ENCODE measurements at places on chromosomes 12 and 14.

- DNase-seq: no peak
Measured at GRCh38 chr14:65933400-65934069, 521.0 kb downstream of the FUT8 start.

- DNase-seq: no peak
Measured at GRCh38 chr12:56816491-56816890, 53.4 kb downstream of the HSD17B6 start.

DNA sequence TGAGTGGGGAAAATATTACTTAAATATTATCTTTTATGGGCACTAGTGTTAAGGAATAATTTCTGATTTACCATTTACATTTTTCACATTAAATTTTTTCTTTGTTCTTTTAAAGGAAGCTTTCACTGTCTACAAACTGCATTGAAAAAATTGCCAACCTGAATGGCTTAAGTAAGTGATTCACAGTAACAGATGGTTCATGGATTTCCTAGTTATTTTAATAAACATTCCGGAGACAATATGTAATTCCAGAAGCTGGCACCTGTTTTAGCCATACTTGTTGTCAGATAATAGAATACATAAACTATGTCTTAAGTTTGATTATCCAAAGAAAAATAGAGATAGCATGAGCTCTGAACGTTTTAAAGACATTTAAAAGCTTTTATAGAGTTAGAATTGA is 17.1 kb downstream of the DNAL1 start:
- no peak for DNase-seq

GRCh38 chr12:71639341-71639760 is 24.3 kb downstream of the ZFC3H1 start:
- DNase-seq: no peak

DNA sequence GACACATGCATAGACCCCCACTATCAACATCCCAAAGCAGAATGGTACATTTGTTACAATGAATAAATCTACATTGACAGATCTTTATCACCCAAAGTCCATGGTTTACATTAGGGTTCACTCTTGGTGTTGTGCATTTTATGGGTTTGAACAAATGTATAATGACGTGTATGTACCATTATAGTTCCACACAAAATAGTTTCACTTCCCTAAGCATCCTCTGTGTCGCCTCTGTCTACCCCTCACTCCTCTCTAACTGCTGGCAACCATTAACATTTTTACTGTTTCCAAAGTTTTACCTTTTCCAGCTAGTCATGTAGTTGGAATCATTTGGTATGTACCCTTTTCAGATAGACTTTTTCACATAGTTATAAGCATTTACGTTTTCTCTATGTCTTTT is 69.5 kb upstream of the LMO3 start:
- DNase-seq: no peak

DNA sequence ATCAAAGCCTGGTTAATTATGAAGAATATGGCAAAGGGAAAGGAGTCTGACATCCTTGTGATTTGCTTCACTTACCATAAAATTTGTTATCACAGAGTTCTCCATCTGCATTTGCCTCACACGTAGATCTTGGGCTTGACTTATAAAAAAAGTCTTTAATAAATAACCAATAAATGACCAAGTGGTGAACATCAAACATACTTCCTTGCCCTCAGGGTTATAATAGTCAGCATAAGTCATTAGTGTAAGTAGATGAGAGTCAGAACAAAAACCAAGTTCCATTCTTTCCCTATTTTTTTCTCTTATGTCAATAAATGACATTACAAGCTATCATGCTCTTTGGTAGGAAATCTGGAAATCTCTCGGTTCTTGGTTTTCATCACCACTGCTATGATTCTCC is 635.4 kb upstream of the ATXN7L3B start:
- DNase-seq: no peak

GRCh38 chr14:64500088-64500487 is 3.5 kb downstream of the ZBTB25 start:
- no peak for DNase-seq

DNA sequence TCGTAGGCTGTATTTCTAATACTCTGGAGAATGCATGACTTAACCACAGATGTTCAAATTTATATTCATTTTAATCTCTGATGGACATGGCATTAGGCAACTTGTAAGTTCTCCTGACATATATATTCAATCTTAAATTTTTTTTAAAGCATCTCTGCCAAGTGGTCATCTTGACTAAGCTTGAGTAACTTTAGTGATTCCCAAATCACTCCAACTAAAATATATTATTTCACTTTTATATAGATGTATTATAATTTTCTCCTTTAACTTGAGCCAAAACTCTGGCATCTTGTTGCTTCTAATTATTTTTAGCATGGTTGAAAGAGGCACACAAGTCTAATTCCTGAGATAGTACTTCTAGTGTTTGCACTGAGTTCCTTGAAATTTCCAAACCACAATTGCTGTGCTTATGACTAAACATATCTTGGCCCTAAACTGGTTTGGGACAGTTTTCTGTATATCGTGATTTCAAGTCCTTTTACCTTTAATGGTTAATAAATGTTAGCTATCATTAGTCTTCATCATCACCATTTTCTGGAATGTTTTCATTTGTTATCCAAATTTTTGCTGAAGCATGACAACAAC is 8.4 kb downstream of the LRFN5 start:
- DNase-seq: no peak

DNA sequence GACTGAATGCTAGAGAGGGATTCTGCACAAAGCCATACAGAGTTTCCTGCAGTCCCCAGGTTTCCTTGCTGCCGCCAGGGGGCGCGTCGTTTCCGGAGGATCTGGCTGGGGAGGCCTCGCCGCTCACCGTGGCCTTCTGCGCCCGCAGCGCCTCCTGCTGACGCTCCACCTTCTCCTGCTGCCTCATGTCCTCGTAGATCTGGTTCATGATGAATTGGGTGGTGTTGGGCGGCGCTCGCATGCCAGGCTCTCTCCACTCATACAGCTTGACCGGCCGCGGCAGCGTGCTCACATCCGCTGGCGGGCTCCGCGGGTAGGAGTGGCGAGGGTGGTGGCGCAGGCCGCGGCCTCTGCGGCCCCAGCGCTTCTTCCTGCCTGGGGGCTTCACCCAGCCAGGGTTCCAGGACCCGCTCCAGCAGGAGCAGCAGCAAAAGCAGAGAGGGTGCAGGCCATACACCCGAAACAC is 987 bp downstream of the CCER1 start:
- no peak for DNase-seq

GRCh38 chr12:53860426-53861345 is 77.9 kb upstream of the HOXC13 start:
- no peak for DNase-seq

GRCh38 chr14:99947695-99948094 is 117.5 kb upstream of the EVL start:
- DNase-seq: no peak

- DNase-seq: no peak
Measured at GRCh38 chr12:70758494-70758845, 121.2 kb upstream of the PTPRB start.

- DNase-seq: peak; percentile 47
Measured at GRCh38 chr12:116358893-116359761, 81.6 kb upstream of the MED13L start.

- DNase-seq: no peak
Measured at GRCh38 chr12:86647800-86648199, 391.6 kb upstream of the MGAT4C start.

GRCh38 chr14:27049701-27050100 is 451.9 kb upstream of the NOVA1 start:
- DNase-seq: no peak

DNA sequence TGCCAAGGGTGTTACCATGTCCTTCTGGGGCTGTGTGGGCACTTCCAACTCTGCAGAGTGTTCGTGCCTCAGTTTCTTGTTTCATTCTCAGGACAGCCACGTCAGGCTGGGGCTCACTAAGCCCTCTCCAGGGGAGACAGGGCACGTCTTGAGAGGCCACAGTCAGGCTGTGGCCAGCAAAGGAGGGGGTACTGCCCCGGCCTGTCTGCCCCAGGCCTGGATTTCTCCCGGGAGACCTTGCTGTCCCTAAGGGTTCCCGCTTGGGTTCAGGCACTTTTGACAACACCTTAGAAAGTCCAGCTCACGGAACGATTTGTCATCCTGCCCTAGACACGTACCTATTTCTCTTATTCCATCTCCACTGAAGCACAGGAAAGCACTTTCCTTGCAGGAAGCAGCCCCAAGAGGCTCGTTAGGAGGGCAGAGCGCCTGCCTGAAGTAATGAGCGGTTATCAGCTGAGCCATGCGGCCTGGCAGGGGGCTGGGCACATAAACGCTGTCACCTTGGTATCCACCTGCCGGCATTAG is 290.4 kb upstream of the RTL1 start:
- DNase-seq: no peak

- no peak for DNase-seq
Measured at GRCh38 chr12:3988519-3989217, 115.5 kb upstream of the PARP11 start.

DNA sequence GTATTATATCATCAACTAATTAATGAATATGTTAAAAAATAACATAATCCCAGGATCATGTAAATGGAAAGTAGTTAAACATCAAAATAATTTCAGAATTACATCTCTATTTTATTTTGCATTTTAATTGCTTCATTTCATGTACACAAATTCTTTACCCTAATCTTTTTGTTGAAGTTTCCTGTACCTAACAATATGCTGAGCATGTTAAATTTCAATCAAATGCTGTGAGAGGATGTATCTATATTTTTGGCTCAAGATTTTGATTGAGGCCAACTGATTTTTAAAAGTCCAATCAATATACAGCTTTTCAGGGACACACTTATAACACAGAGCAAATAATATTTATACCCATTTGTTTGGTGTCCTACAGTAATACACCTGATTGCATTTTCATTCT is 6.4 kb downstream of the GPRC5D start:
- no peak for DNase-seq

DNA sequence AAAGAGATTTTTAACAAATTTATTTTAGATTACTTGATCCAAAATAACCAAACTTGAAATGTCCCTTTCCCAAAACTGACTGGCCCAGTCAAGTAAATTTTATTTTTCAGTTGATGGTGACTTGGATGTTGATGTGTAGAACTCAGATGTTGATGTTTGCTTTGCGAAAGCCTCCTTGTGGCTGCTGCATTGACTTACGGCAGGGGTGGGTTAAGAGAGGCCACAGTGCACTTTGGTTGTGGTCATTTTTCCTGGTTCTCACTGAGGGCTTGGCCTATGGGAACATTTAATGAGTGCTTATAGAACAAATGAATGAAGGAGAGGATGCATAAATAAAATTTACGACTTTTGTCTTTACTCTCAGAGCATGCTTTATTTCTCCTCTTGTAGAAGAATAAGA is 52.6 kb downstream of the SLCO1B3 start:
- no peak for DNase-seq

DNA sequence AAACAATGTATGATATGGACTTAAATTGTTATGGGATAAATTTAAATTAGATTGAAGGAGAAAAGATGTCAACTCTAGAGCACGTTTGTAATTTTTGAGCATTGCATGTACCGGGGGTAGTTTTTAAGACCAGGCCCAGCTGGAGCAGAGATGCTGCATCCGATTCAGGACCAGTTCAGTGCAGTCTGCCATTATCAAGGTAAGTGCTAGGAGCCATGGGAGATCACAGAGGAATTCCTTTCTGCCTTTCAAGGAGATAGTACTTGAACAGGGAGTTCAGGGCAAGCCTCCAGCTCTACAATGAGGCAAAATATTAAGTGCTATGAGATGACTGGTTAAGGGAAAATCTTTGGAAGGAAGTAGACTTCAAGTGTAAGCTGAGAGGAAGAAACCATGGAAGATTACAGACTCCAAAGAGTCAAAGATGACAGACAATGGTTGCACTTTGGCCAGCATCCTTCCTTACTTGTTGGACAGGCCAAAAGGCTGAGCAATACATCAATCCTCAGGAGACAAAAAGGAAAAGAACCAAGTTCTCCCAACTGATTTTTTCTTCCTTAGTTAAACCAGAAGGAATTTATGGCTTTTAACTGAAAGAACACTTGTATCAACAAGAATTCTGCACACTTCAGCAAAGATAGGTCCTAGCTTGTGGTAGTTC is 113.2 kb upstream of the HIF1A start:
- DNase-seq: no peak

- DNase-seq: no peak
Measured at GRCh38 chr12:121969726-121970125, 51.3 kb downstream of the CFAP251 start.

DNA sequence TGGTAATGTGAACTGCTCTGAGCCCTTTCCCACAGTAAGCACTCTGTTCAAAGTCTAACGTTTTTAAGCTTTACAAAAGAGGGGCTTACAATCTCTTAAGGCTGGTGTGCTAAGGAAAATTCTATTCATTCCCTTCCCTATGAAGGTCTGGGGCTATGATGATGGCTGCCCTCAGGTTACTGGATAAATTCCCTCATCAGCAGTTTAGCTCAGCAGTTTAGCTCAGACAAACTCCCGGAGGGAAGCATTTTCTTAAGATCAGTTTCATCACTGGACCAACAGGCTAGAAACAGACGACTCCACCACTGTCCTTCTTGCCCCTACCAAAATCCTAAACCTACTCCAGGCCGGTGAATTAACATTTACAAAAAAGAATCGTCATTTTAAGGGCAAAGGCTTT is 19.1 kb downstream of the ERP29 start:
- DNase-seq: no peak

- DNase-seq: no peak
Measured at GRCh38 chr14:101508196-101508947, 52.9 kb upstream of the DIO3 start.
